Stimulated activated CD8-positive, alpha-beta memory T cell treated with anti-CD3 and anti-CD28 coated beads, Interleukin-7, amount 100 ng/mL, for 24 hours (primary cell): ENCODE measurements at places on chromosomes 11 and 22.
A peak's percentile ranks its signal among the peaks of the same experiment; 100 is the strongest.

DNA sequence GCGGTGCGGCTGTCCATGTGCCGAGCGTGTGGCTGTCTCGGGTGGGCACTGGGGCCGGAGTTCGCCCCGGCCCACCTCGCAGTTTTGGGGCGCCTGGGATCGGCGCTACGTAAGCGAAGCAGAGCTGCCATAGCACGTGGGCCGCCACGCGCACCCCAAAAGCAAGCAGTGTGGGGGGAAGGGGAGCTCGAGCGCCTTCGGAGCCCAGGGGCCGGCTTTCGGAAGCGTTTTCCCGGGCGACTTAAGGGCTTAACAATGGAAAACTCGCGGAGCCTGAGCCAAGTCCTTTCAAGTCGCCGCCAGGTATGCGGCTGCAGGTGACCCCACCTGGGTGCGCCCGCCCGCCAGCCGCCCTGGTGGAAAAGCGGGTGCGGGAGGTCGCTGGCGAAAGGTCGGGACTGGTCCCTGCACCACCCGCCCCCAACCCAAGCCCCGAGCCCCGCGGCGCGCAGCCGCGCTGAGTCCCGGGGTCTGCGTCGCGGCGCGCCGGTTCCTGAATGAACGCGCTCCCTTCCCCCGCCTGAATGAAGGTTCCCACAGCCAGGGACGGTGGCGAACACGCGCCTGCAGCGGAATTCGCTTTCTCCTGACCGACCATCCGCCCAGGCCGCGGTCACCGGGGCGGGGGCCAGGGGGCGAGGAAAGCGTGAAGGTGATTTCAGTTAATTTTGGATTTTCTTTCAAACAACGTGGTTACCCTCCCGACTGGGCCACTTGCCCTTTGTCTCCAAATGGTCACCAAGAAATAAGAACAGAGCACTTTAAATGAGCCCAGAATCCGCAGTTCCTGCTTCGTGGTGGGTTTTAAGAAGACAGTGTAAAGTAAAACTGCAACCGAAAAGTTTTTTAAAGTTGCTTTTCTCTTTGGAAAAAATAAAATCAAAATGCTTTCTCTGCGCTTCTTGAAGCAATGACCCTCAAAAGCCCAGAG lies 2.8 kb upstream of the CCND1 start:
- DNase-seq = no peak

DNA sequence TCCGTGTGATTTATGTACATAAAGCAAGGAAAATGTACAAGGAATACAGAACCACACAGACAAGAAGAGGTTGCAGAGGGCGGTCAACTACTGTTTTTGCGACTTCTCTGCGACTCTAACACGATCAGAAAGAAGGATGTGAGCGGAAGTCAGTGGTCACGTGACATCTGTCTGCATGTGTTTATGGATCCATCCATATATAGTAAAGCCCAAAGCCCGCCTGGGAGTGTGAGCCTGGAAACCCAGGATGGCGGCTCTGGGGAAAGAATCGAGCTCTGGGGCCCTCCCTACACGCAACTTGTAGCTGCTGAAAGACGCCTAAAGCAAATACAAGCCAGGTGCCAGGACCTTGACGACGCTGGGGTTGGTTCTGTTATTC lies 8.8 kb downstream of the OSBPL5 start:
- DNase-seq = no peak

- no peak for DNase-seq
Observed at GRCh38 chr11:61023086-61023965, 51.8 kb downstream of the CD6 start.

GRCh38 chr11:75627906-75628668 lies 40.8 kb downstream of the MAP6 start:
- DNase-seq = no peak

DNA sequence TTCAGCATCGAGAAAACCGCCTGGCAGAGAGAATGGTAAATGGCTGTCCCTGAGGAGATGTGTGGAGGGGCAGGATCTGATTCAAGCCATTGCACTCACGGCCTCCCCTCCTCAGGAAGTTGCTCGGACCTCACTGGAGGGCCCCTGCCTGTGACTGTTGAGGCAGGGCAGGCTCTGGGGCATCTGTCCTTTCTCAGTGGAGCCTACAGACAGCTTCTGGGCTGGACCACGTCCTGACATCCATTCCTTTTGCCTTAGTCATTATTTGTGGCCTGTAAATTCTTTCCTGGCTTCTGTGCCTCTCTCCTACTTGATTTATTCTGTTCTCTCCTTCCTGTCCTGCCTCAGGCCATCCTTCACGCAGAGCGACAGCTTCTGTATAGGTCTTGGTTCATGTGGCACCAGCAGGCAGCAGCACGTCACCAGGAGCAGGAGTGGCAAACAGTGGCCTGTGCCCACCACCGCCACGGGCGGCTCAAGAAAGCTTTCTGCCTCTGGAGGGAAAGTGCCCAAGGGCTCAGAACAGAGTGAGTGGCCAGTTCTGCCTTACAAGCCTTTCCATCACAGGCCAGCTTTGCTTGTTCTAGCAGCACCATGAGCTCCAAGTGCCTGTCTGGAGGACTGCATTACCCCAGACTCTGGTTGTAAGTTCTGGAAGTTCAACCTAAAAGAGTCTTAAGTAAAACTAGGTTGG lies 59.6 kb downstream of the PISD start:
- no peak for DNase-seq

GRCh38 chr11:65491614-65492386 lies 7.0 kb upstream of the MALAT1 start:
- DNase-seq = no peak

GRCh38 chr11:118145285-118146227 lies 7.1 kb downstream of the SCN4B start:
- peak; percentile 71 for DNase-seq

DNA sequence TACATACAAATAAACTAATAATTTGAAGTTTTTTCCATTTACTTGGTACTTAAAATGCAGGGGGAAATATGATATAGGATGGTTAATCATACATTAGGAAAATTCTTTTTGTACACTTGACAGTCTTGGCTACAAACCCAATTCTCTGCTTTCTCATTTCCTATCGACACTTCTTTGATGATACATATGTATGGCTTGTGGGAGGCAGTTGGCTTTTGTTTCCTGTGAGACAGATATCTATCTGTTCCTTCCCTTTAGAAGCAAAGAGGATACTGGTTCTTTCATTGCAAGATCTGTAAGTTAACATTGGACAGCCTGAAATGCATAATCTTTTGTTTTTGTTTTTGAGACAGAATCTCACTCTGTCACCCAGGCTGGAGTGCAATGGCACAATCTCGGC lies 47.9 kb upstream of the ADORA2A start:
- no peak for DNase-seq

DNA sequence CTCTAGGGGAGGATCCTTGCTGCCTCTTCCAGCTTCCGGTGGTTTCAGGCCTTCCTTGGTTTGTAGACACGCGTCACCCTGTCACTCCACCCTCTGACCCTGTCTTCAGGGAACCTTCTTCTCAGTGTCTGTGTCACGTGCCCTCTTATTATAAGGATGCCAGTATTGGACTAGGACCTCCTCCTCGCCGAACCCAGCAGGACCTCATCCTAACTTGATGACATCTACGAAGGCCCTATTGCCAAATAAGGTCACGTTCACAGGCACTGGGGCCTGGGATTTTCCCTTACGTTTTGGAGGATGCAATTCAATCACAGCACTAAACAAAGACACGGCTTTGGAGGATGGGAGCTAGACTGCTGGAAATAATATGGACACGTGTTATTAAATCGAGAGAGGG lies 408.7 kb downstream of the BRD1 start:
- no peak for DNase-seq

DNA sequence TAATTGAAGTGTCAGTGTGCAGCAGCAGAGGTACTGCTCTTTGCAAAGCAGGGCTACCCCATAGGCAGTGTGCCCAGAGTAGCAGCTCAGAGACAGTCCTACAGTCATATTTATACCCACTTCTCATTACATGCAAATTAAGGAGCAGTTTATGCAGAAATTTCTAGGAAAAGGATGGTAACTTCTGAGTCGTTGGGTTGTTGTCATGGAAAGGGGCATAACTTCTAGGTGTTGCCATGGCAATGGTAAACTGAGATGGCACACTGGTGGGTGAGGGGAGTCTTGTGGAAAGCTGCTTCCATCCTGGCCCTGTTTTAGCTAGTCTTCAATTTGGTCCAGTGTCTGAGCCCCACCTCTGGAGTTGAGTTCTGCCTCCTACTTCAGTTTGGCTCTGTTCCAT lies 77.4 kb downstream of the MN1 start:
- no peak for DNase-seq

- no peak for DNase-seq
Observed at GRCh38 chr11:24819006-24819405, 322.2 kb downstream of the LUZP2 start.

- no peak for DNase-seq
Observed at GRCh38 chr22:46346680-46347405, 11.3 kb downstream of the TRMU start.

DNA sequence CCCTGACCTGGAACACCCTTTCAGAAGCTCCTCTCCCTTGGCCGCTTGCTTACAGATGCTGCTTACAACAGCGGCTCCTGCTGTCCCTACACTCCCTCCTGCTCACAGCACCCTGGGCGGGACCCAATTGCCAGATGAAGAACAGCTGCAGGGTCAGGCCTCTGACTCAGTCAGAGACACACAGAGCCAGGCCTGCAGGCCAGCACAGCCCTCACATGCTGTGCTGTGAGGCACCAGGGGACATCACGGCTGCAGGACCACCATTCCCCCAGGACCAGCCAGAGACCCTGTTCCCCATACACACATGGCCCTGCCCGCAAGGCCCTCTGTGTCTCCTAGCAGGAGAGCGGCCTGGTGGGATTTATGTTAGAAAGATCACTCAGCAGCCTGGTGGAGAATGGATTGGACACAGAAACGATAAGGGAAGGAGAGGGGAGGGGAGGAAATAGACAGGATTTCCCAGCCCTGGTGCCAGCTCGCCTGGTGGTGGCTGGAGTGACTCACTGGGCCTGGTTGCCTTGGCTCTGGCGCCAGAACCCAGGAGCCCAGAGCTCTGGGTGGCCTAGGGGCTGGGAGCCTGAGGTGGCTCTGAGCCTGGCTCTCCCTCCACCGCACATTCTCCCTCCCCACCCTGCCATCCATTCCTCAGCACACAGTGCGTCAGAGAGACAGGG lies 6.7 kb downstream of the CAPN5 start:
- DNase-seq = no peak

DNA sequence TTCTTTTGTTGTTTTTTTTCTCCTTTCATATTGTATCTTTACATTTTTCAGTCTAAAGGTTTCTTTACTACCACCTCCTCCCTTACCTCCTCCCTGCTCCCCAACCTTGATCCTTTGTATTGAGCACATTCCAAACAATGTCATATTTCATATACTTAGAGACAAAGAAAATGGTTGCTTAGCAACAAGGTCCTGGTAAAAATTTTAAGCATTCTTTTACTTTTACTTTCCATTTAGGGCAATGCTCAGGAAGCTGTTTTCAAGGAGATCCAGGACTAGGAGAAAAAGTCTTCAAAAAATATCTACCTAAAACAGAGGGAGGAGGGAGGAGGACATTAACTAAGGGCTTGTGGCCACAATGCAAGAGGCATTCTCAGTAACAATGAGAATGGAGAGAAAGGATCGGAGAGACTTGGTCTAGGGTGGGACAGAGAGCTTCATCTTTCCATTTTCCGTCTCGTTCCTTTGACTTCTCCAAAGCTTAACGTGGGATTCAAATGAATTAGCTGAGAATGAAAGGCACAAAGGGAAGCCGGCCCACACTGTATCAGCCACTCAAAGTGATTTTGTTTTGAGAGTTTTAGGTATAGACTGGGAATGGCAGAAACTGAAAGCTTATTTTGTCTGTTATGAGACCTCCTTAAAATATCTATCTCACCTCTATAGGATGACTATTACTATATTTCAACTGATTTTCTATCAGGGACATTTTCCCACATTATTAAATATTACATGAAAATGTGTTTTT lies 455.7 kb downstream of the RAB38 start:
- no peak for DNase-seq

DNA sequence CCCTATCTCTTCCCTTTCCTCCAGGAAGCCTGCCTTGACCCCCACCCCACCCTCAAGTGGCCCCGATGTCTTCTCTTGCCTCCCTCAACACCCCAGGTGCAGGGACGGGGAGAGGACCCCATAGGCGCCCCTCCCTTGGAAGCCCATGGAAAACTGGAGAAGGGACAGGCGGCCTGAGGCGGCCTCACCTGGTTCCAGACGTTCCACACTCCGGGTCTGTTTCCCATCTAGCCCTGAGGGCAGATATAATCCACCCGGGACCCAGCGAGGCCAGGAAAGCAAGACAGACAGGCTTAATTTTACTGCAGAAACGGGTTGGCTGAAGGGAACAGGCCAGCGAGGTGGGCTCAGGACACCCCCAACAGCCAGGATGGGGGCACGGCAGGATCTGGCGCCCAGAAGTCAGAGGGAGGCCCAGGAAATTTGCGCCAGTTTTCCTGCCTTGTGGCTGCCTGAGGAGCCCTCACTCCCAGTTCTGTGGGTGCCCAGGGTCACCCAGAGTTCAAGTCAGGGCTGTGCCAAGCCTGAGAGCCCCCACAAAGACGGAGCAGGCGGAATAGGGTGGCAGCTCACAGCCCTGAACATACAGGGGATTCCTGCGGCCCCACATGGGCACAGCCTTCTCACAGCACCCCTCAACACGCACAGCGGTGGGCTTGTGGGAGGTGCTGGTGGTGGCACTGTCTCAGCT lies 3.0 kb upstream of the SIGIRR start:
- no peak for DNase-seq

DNA sequence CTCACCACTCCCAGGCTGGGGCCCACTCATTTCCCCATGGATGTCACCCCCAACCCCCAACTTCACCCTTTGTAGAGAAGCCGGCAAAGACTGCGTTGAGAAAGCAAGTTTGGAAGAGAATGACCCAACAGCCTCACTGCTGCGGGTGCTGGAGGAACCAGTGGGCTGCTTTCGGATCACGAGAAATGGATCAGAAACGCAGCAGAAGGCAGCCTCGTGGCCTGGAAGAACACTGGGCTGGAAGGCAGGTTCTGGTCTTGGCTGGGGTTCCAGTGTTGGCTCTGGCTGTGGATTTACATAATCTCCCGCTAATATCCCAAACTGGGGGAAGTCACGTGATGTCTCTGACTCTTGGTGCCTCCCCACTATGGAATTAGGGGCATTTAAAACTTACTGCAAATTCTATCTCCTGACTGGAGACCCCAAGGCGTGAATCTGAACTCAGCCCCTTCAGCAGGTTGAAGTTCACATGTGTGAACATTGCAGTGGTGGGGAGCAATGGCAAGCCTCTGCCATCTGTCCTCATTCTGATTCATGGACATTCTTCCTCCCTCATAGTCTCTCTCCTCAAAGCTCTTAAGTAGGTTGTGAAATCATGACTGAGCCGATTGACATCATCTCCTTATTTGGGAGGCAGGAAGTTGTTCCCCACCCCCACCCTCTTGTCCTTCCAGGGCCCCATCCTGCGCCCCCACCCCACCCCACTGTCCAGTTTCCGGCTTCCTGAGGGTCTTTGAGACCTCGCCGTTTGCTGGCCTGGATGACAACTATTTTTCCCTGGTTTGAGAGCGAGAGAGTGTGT lies 37.0 kb upstream of the TIMP3 start:
- no peak for DNase-seq
